ENCODE measurements at places on chromosomes 2 and 18.

- peak; percentile 87 for DNase-seq
Observed at GRCh38 chr2:96538487-96539214, 2.1 kb downstream of the ARID5A start.

- DNase-seq, result no peak
Observed at GRCh38 chr2:176534798-176535466, 265.7 kb downstream of the MTX2 start.

DNA sequence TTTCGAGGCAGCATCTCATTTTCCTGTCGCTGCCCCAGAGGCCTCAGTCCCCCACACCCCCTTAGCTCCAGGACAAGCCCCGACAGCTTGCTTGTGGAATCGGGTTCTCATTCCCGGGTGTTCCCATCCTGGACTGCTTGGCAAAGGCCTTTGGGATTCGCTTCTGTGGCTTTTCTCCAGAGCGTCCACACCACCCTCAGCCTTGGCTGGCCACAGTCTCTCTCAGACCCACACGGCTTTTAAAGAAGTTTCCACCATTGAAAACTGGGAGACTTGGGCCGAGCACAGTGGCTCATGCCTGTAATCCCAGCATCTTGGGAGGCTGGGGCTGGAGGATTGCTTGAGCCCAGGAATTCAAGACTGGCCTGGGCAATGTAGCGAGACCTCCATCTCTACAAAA lies 2.7 kb downstream of the ESPNL start:
- no peak for DNase-seq

DNA sequence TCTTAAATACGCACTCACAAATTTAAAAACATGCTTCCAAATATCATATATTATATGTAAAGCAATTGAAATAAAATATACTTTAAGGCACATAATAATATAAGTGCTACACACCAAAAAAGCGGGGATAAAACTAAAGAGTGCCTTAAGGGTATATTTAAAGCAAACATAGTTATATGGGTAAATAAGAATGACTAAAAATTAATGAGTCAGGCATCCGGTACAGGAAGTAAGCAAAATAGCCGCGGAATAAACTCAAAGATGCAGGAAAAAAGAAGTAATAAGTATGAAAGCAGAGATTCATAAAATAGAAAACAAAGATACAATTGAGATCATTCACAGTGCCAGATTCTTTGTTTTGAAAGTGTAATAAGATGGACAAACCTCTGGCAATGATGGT lies 503.5 kb upstream of the SOX11 start:
- DNase-seq, result no peak

GRCh38 chr2:20707601-20708000 lies 40.7 kb downstream of the GDF7 start:
- DNase-seq, result no peak

- DNase-seq, result no peak
Observed at GRCh38 chr18:46536215-46536874, 120.7 kb downstream of the LOXHD1 start.

- DNase-seq, result no peak
Observed at GRCh38 chr2:14650066-14650465, 17.5 kb downstream of the LRATD1 start.

DNA sequence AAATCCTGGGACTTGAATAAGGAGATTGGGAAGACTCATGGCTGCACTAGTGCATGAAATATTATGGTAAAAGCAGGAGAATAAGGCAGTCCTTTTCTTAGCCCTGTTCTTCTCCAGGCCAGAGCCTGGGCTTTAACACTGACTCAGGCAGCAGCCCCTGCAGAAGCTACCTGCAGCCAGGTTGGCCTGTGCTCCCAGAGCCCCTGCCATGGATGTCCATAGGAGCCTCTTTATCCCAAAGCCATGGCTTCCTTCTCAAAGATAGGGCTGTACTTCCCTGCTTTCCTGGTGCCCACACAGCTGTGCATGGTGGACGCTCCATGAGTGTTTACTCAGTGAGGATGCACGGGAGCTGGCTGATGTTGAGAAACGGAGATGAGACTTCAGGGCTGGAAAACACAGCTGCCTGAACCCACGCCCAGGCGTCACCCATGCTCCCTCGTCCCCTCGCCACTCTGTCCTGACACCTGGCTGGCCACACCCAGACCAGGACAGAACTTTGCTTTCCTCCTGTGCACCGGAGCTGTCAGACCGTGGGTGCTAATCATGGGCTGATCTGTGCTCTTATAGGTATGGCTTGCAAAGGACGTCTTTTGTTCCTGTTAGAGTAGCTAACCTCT lies 135.5 kb downstream of the GLI2 start:
- no peak for DNase-seq

DNA sequence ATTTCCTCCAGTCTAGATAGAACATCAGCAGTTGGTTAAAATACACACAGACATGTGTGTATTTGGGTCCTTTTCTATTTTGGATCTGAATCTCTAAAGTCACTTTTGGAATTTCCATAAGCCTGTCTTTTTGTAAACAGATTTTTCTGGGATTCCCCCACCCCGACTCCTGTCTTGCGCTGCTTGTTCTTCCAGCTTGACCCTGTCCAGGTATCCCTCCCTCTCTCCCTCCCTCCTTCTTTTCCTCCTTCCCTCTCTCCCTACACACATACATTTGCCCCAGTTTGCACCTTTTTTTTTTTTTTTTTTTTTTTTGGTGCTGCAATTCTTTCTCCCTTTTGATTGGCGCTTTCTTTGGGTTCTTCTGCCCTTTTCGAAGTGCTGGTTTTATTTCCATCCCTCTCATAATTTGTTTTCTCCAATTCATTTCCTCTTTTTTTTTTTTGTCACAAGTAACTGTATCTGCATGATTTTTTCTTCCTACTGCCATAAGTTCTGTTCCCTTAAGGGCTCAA lies 114.8 kb upstream of the SERTAD2 start:
- DNase-seq, result no peak

DNA sequence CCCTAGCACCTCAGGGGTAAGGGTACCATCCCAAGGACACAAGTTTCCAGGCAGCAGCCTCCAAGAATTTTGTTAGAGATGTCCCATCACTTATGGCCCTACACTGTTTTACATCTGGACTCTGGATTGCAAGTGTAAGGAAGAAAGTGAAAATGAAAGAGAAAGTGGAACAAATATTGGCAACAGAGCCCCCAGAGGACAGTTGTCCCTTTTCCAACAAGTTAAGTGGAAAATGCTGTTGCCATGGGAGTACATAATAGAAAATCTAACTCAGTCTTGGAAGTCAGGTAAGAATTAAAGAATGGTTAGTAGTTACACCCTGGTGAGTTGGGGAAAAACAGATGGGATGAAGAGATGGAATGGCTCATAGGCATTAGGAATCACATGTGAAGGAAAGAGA lies 50.6 kb downstream of the TTC21B start:
- DNase-seq, result no peak

DNA sequence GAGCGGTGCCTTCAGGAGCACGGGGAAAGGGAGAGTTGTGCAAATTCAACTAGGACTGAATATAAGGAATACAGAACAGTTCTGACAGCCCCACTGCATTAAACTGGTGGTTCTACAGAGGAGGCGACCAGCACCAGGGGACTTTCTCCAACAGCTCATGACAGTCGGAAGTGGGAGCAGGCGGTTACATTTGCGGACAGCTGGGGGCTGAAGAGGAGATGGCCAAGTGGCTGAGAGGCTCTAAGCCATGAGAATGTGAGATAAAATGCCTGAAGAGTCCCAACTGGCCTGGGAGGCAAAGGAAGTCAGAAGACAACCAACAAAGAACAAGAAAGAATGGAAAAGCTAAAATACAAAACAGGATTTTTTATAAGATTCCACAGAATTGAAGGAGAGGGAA lies 141.3 kb downstream of the L3MBTL4 start:
- DNase-seq, result no peak

DNA sequence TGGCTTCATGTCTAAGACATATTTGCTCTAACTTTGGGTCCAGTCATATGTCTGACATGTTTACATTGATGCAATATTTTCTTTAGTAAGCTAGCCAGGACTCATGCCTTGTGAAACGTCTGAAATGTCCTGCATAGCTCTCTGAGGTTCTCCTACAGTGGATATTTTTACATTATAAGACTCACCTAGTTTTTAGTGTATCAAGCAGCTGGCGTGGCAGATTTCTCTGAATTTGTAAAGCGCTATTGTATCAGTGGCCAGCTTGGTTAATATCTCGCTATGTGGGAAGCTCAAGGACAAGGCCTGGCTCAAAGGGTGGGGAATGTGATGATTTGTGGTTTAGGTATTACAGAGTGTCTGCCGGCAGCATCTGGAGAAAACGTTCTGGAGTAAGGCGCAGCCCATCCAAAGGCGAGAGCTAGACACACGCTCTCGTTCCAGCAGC lies 164.3 kb downstream of the LTBP1 start:
- DNase-seq, result no peak

DNA sequence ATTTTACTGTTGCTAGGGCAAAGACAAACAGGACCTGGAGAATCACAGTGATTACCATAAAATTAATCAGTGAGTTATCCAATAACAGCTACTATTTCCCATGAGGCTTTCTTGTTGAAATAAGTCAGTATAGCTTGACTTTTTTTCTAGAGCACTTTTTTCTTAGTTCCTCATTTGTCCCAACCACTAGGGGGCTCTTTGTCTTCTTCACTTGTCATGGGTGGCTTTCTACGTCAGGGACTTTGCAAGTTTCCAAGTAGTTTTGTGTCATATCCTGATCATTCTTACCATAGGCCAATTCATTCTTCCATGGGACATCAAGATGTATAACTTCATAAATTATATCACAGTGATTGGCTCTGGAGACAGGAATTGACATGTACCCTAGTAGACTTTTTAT lies 1019.6 kb upstream of the PIK3C3 start:
- DNase-seq, result no peak

GRCh38 chr2:194002699-194003368 lies 1654.2 kb upstream of the SLC39A10 start:
- no peak for DNase-seq

DNA sequence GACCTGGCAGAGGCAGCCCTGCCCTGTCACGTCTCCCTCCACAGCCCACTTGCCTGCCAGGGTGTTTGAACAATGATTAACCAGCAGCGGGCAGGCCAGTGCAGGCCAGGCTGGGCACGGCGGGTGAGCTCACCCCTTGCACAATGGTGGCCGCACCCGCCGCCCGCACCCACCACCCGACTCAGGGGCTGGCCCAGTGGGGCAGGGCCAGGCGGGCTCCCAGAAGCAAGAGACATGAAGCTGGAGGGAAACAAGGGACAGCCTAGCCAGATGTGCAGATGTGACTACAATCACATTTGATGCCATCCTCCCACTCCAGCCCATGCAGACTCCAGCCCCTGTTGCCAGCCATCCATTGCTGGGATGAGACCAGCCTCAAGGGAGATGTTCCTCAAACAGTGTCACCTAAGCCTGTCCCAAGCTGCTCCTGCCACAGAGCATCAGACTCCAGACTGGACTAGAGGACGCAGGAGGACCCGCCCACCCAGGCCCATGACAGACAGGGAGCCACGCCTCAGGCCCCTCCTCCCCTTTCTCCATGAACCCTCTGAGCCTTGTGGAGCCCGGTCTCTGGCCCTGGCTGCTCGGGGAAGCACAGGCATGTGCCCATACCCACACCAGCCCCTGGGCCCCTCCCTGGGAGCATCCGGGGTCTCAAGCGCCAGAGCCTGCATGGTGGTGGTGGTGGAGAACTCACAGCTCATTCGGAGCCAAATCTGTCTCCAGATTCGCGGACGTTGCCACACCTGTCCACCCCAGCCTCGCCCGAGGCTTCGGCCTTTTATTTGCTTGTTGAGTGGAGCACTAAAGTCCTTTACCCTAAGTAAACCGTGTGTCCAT lies 45.0 kb downstream of the SDC1 start:
- DNase-seq, result no peak

DNA sequence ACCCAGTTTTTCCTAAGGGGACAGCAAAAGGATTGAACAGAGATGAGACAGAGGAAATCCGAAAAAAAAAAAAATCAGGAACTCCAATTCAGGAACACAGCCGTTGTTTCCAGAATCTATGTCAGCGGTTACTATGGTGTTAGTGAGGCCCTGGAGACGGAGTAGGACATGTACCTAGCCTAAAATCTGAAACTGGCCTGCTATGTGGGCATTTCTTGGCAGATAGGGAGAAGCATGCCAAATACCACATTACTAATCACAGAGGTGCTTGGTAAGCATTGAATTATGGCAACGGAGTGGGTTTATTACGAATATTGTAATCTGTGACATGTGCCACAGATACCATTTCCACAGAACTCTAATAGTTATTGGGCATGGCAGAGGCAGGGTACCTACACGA lies 530.6 kb downstream of the CCDC85A start:
- no peak for DNase-seq

GRCh38 chr2:110099038-110099425 lies 16.6 kb downstream of the MALL start:
- DNase-seq, result no peak

DNA sequence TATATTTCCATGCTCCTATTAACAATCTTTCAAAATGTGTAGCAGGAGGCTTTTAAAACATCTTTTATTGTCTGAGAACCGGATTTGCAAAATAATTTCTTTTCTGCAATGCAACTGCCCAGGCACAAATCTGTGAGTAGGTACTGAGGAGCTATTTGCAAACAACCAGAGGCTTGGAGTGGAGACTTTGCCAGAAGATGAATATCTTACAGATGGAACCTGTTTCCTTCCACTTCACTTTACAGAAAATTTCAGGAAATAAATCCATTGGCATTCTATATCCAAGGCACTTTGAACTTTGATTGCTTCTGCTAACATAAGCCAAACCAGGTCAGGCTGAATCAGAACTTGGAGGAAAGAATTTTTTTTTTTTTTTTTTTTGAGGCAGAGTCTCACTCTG lies 237.4 kb upstream of the REV1 start:
- no peak for DNase-seq

- DNase-seq, result no peak
Observed at GRCh38 chr2:23367760-23368159, 17.2 kb upstream of the KLHL29 start.

- no peak for DNase-seq
Observed at GRCh38 chr18:3873698-3874097, 423.7 kb downstream of the TGIF1 start.

DNA sequence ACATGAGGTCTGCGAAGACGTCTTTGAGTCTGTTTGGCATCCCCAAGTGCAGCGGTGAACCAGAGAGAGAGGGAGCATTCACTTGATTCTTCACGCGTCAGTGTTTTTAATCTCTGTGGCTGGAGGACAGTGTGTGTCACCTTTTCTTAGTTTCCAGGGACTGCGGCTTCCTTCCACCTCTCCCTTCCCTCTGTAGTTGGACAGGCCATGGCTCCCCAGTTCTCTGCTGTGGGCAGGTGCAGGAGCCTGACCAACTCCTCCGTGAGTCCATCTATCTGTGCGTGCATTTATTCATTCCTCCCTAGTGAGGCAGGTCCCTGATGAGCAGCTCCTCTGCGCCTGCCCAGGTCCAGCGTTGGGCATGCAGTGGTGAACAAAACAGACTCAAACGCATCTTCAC lies 42.9 kb downstream of the AGAP1 start:
- DNase-seq, result no peak

GRCh38 chr2:30257266-30258214 lies 26.2 kb downstream of the LBH start:
- DNase-seq, result no peak

- no peak for DNase-seq
Observed at GRCh38 chr2:23651187-23652080, 266.5 kb downstream of the KLHL29 start.

GRCh38 chr2:71471276-71471675 lies 17.9 kb downstream of the DYSF start:
- no peak for DNase-seq

Measured in effector memory CD4-positive, alpha-beta T cell (primary cell).